ENCODE measurements at places on chromosomes 2 and 18.

DNA sequence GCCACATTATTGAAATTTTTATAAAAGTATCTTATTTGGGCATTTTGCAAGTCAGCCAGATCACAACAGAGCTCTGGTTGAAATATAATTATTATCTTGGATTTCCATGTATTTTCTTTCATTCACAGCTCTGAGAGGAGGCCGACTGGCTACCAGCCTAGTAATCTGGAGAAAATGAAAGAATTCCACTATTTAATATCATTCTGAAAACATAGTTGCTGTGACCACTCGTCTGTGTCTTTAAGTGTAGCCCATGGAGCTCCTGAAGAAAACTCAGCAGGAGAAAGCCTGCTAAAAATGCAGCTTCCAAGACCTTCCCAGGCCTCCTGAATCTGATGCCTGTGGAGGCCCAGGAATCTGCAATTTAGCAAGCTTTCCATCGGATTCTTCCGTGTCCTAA, 114.7 kb downstream of the SH3BP4 start:
- no peak for DNase-seq

GRCh38 chr2:120739438-120740090, 3.9 kb downstream of the GLI2 start:
- DNase-seq = no peak

DNA sequence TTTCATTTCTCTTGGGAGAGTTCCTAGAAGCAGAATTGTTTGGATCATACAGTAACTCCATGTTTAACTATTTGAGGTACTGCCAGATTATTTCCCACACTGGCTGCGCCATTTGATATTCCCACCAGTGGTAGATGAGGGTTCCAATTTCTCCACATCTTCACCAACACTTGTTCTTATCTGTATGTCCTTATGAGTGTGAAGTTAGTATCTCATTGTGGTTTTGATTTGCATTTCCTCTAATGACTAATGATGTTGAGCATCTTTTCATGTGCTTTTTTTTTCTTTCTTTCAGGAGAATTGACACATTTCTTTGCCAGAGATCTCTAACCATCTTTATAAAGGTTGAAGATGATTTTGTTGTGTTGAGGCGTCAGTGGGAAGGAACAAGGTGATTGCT, 4.1 kb upstream of the MGAT5 start:
- no peak for DNase-seq

- peak; percentile 14 for DNase-seq
Observed at GRCh38 chr2:180559771-180560170, 420.6 kb upstream of the UBE2E3 start.

GRCh38 chr18:72171596-72171995, 372.5 kb downstream of the CBLN2 start:
- DNase-seq = no peak

DNA sequence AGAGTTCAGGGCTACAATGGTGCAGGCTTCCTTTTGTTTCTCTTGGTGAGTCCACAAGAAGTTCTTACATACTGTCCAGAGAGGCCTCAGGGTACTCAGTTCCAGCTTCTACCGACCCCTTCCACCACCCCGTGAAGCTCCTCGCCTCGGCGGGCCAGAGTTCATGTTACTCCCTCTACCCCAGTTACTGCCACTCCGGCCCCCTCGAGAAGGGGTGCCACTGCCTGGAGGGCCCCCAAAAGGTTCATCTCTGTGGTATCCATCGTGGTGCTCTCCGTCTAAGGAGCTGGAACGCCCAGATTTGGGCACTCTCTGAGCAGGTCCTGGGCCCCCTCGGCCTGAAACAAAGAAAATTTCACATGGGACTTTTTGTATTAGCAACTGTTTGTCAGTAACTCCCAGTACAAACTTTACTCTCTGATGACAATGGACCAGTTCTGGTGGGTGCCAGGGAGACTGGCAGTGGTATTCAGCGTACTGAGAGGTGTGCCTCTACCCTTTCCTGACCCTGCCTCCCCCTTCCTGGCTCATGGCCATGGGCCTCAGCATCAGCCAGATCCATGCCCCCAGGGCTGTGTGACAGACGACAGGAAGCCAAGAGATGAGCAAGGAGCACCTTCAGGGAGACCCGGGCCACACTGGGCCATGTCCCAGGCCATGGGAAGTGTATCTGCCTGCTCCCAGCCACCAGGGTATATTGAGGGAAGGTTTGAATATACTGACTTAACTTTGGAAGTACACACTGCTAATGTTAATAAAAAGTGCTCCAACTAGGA, 5.1 kb downstream of the SFT2D3 start:
- no peak for DNase-seq

GRCh38 chr18:74486119-74486849, 9.9 kb upstream of the CNDP2 start:
- no peak for DNase-seq

DNA sequence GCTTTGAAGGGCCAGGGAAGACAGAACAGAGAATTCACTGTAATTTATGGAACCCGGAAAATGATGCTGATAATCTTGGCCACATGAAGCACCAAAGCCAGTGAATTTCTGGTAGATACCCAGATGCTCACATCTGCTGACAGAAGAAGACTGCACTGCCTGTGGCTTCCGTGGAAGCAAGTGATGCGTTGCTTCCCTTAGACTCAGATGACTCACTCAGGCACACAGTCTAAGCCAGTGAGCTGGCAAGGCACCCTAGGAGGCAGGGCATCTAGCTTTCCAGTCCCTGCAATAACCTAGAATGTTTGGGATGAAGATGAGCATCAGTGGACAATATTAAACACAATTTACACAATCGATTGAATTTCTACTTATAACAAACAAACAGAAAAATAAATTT, 284.7 kb downstream of the CMPK2 start:
- peak; percentile 79 for DNase-seq

GRCh38 chr2:170425281-170425751, 247.4 kb downstream of the MYO3B start:
- peak; percentile 55 for DNase-seq

- DNase-seq = no peak
Observed at GRCh38 chr18:45069546-45069945, 388.9 kb downstream of the SETBP1 start.

All from fibroblast of skin of right biceps (primary cell).